ENCODE measurements at places on chromosomes 3 and 15.

DNA sequence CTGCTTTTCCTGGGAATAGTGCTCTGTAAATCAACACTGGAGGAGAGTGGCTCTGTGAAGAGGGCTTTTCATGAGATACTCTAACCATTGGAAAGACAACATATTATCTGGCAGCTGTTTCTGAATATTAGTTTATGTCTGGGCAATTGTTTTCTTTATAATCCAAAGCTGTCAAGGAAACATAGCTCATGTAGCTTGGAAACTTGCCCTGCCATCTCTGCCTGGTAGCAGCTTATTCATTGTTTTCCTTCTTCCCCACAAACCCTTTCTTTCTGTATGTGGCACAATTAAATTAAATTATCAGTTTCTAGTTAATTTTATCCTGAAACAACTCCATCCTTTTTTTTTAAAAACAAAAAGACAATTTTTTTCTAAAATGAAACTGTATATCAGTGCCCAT is 160.0 kb downstream of the EDEM1 start:
- DNase-seq = no peak

DNA sequence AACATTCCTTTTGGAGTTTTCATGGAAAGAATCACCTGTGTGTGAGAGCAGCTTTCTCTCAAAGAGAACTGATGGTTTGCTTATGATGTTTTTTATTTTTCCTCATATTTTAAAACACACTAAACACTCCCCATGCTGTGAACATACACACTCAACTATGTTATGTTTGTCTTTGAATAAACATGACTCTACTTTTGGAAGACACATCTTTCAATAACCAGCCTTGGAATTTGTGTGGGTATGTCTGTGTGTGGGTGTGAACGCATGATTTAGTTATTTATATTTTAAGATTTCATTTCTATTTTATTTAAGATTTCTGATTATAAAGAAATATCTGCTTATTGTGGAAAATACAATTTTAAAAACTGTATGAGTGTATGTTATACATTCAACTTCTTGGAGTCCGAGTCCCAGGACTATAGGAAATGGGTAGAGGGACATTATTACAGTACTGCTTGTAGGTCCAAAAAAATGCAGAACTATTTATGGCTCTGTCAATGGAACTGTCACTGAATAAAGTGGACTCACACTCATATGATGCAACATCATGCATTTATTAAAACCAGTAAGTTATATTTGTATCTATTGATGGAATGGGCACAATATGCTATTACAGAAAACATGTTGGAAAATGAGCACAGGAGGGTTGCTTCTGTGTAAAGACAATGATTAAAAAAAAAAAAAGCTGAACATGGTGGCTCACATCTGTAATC is 43.5 kb downstream of the PDZRN3 start:
- DNase-seq = no peak

DNA sequence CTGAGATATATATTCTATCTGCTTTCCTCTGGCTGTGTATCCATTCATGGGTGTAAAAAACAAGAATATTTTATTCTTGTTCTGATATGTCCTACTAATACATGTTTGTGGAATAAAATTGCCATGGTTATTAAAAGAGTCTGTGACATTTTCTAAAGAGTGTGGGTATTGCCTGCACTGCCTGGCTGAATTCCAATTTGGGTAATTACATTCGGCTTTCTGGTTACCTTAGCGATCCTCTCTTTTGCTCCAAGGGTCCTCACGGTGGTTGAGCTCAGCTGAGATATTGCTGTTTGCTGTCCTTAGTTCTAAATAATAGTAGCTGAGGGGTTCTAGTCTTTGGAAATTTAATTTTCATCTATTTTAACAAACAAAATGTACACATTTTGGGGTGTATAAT is 301.4 kb upstream of the DNAJC19 start:
- no peak for DNase-seq

GRCh38 chr15:95286352-95286880 is 1044.1 kb upstream of the NR2F2 start:
- DNase-seq = no peak

DNA sequence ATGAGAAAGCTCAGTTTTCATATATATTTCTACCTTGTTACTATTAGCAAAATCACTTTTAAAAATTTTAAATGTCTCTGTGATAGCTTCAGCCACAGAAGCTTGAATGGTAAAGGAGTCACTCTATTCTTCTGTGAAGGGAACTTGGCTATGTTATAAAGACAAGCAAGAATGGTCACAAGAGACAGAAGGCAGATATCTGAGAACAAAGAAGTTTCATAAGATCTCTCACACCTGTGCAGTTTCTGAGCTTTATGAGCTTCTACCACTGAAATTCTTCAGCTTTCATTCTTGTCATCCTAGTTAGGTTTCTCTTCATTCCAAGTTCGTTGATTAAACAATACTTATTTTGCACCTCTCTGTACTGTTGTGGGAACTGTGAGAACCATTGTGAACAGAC is 853.4 kb downstream of the IGSF11 start:
- no peak for DNase-seq

- DNase-seq = no peak
Observed at GRCh38 chr15:76962337-76963013, 30.9 kb downstream of the RCN2 start.

- DNase-seq = no peak
Observed at GRCh38 chr15:26537663-26538062, 235.2 kb downstream of the GABRB3 start.

- DNase-seq = no peak
Observed at GRCh38 chr3:57727106-57727505, 29.0 kb upstream of the SLMAP start.

GRCh38 chr3:104069114-104069513 is 1297.6 kb upstream of the ALCAM start:
- DNase-seq = no peak

GRCh38 chr3:134333522-134334181 is 40.6 kb downstream of the AMOTL2 start:
- peak; percentile 81 for DNase-seq

DNA sequence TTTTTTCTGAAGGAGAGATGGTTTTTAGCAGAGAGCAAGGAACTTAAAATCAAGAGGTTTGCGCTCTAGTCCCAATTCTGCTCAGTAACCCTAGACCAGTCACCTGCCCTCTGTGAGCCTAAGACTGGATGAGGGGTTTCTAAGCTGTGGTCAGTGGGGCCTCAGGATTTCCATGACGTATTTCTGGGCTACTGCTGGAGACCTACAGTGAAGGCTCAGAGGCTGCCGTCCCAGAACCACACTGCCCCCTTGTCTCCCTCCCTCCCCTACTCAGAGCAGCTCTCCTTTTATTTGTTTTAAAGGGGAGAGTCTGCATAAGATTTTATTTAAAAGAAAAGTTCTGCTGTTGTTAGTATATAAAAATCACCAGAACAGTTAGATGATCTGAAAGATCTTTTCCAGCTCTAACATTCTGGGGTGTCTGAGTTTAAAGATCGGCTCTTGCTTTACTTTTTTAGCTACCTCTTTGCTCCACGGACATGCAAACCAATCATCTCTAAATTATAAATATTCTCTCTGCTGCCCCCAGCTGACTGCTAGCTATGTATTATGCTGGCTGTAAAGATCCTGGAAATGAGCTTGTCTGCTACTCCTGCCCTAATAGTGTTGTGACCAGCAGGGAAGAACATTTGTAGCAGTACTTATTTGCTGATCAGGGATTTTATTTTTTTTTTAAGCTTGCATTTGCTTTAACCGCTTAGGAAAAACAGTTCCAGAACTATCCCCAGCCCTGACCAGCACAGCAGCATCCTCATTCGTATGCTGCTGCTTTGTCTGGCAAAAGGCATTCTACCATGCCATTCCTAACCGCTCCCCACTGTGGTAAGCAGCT is 28.6 kb upstream of the NDUFB4 start:
- peak; percentile 41 for DNase-seq

DNA sequence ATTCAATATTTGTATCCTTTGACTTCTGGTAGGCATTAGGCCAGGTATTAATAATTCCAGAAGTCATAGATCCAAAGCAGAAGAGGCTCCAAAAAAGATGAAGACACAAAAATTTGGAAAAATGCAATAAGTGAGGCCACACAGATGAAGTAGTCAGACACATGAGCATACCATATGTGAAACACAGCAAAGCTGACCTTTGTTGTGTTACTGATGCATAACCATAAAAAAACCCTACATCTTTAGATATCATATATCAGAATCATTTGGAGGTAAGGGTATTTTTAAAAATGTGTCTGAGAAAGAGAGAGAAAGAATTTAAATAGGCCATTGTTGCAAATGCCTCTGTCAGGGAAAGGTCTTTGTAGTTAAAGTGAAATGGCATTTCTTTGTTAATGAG is 314.9 kb downstream of the SLC9A9 start:
- no peak for DNase-seq

DNA sequence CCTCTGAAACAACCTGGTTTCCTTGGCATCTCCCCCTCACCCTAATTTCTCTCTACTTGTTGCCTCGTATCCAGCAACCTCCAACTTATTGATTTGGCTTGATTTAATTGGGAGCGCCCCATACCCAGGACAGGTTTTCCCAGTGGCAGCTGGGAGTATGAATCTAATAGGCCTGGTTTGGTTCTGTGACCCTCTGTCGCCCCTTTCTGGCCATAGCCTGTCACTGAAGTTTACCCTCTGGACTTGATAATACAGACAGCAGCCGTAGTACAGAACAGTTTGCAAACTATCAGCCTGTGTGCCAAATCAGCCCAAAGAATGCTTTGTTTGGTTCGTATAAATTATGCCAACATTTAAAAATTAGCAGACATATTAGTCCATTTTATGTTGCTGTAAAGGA is 525.1 kb upstream of the GOLIM4 start:
- DNase-seq = no peak

- no peak for DNase-seq
Observed at GRCh38 chr3:72942427-72942826, 54.2 kb upstream of the PPP4R2 start.

GRCh38 chr15:85377986-85378385 is 2.4 kb upstream of the AKAP13 start:
- no peak for DNase-seq

DNA sequence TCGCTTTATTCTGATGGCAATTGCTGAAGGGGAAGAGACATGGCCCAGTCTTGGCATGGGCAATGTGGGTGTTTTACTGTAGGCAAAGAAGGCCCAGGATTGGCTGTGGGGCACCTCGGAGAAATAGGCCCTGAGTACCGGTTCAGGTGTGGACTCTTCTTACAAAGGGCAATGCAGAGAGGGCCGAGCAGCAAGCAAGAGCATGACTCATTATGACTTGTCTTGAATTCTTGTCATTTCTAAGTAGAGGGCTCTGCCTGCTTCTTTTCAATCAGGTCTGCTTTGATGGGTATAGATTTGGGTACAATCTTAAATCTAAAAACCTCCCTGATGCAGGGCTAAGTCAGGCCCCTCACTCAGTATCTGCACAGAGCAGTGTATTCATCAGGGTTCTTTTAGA is 14.8 kb upstream of the BUB1B start:
- DNase-seq = peak; percentile 22

DNA sequence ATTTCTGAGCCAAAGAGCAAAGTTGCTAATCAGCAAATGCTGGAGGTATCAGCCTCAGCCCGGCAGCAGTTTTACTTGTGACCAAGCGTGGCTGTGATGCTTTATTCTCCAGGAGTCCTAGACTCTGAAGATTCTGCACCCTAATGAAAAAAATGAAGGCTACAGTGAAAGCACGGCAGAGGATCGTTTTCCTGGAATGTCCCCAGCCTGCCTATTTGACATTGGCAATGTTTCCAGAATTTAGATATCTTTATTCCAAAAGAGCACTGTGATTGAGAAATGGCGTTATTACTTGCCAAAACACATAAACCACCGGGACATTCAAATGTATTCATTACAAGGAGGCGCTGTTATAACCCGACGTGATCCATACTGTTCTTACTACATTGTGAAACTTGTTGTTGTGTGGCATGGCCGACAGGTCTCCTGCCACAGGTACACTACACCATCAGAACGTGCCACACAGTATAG is 263.8 kb downstream of the SLCO3A1 start:
- peak; percentile 10 for DNase-seq

DNA sequence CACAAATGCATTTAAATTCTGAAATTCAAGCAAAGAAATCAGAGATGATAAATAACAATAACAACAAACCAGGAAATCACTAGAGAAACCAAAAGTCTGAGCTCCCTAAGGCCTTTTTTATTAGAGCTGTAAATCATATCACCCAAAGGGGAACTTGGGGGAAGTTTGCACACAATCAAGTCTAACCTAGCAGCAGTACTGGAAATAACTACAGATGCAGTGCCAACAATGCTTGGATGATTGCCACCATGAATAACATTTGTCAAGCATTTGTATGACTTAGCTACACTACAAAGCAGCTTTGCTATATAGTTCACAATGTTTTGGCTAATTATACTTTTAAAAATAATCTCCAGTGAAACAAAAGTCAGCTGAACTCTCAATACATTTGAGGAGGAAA is 27.8 kb downstream of the SHQ1 start:
- DNase-seq = peak; percentile 48

- DNase-seq = peak; percentile 12
Observed at GRCh38 chr3:20930034-20930433, 744.0 kb upstream of the SGO1 start.

GRCh38 chr3:117192888-117193287 is 483.3 kb downstream of the TUSC7 start:
- no peak for DNase-seq

DNA sequence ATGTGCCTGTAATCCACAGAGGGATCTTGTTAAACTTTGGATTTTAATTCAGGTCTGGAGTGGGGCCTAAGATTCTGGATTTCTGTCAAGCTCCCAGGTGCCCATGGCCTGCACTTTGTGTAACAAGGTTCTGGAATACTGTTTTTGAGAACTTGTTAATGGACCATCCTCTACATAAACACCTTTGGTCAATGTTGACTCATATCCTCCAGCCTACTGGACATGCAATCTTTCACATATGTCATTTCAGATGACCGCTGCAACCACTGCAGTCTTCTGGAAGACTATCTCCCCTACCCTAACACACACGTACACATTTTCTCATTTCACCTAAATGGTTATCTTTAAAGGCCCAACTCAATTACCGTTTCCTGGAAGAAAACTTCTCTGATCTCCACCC is 302.1 kb upstream of the TPRG1 start:
- no peak for DNase-seq

DNA sequence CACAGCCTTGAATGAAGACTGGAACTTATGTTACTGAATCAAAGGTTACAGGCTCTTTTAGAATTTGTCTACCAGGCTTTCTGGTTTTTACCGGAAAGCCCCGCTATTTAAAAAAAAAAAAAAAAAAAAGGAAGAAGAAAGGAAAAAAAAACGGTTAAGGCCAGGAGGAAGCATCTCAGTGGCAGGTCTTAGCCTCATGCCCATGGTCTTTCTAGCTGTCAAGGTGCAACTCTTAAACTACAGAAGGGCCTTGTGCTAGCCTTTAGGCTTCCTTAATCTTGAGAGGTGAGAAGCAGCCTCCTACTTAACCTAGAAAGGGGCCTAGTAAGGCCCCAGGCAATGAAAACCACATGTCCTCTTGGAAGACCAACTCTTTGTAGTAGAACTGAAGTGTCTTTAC is 77.5 kb downstream of the TBC1D5 start:
- DNase-seq = no peak

Data from AG08395 (cell line).